ENCODE measurements at places on chromosomes 7 and 10.

- DNase-seq: no peak
Observed at GRCh38 chr7:55440040-55440690, 75.0 kb downstream of the LANCL2 start.

GRCh38 chr7:2924866-2925840, 81.0 kb upstream of the GNA12 start:
- no peak for DNase-seq

- DNase-seq: no peak
Observed at GRCh38 chr10:12358863-12359564, 9.7 kb downstream of the CAMK1D start.

GRCh38 chr7:142797391-142798377, 26.9 kb downstream of the PRSS2 start:
- DNase-seq: no peak

- DNase-seq: no peak
Observed at GRCh38 chr10:44963772-44964633, 4.4 kb downstream of the RASSF4 start.

GRCh38 chr10:133114251-133114650, 26.5 kb downstream of the ADGRA1 start:
- no peak for DNase-seq

- no peak for DNase-seq
Observed at GRCh38 chr10:55410415-55410885, 609.4 kb upstream of the PCDH15 start.

DNA sequence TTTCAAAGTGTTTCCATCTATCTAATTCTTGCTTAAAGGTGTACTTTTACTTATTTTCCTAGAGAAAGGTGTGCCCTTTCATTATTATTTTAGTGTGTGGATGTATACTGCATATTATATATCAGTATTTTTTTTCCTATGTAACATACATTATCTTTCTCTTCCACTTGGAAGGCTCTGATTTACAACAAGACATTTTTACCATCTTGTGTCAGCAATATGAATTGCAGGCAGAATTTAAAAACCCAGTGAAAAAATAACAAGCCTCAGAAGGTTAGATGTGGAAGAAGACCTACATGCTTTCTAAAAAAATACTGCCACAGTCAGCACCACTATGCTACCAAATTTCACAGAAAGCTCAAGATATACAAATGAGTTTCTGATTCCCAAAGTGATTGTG, 327.7 kb upstream of the STEAP1 start:
- no peak for DNase-seq

DNA sequence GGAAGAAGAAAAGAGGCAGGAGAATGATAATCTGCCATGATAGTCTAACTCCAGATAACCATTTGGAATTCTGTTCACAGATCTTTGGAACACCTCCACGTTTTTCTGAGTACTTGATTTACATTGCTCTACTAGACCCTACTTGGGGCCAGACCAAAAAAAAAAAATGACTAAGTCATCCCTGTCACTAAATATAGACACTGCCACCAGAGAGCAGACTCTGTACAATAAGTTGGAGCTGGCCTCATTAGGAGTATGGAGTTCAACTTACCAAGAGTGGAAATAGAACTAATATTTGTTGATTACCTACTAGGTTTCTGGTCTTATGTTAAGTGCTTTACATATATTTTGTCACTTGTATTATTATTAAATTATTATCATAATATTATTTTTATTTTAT, 80.9 kb upstream of the ZNF800 start:
- DNase-seq: peak; percentile 21

All from erythroblast (primary cell).